HT1080 (cell line): ENCODE measurements at places on chromosomes 12 and 14. TPM values are rescaled to one million over a fixed set of nuclear protein-coding genes. Genes with fewer than 3 reads are reported as not detected.

DNA sequence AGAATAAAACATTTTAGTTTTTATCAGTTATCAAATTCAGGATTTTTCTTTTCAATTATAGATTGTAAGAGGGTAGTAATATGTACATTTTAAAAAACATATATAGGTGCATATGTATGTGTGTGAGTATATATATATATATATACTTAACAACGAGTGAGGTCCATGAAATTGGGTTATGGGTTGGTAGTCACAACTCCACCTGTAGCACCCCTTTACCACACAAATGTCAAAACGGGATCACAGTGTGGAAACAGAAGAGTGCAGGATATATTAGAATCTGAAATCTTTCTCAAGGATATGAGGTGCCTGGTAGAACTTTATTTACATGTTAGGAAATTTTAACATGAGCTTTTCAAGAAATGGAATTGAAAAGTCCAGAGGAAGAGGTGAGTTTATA, 31.3 kb downstream of the MIA2 start:
- DNase-seq, result peak; percentile 4

- peak; percentile 41 for DNase-seq
Observed at GRCh38 chr12:92764831-92765230, 62.0 kb downstream of the PLEKHG7 start.

DNA sequence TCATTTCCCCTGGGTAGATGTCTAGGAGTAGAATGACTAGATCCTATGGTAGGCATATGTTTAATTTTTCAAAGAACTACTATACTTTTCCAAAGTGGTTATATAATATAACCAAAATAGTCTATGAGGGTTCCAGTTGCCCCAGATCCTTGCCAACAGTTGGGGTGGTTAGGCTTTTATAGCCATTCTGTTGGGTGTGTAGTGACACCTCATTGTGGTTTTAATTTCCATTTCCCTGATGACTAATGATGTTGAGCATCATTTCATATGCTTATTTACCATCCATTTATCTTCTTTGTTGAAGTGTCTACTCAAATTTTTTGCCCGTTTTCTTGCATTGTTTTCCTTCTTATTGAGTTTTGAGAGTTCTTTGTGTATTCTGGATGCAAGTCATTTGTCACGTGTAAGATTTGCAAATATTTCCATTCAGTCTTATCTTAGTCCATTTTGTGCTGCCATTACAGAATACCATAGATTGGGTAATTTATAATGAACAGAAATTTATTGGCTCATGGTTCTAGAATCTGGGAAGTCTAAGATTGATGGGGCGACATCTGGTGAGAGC, 4.7 kb downstream of the SYNE2 start:
- peak; percentile 29 for DNase-seq

GRCh38 chr14:50874757-50875156, 2.9 kb downstream of the ABHD12B start:
- DNase-seq, result no peak

GRCh38 chr12:123149088-123149487, 1.8 kb downstream of the PITPNM2 start:
- DNase-seq, result no peak

GRCh38 chr12:6461401-6462233, 8.9 kb downstream of the VAMP1 start:
- DNase-seq, result peak; percentile 74

- no peak for DNase-seq
Observed at GRCh38 chr14:92653162-92653651, 95.2 kb downstream of the LGMN start.

- DNase-seq, result no peak
Observed at GRCh38 chr14:78074561-78074960, 95.6 kb upstream of the NRXN3 start.

GRCh38 chr12:2409656-2410265, 357.0 kb downstream of the CACNA1C start:
- no peak for DNase-seq

DNA sequence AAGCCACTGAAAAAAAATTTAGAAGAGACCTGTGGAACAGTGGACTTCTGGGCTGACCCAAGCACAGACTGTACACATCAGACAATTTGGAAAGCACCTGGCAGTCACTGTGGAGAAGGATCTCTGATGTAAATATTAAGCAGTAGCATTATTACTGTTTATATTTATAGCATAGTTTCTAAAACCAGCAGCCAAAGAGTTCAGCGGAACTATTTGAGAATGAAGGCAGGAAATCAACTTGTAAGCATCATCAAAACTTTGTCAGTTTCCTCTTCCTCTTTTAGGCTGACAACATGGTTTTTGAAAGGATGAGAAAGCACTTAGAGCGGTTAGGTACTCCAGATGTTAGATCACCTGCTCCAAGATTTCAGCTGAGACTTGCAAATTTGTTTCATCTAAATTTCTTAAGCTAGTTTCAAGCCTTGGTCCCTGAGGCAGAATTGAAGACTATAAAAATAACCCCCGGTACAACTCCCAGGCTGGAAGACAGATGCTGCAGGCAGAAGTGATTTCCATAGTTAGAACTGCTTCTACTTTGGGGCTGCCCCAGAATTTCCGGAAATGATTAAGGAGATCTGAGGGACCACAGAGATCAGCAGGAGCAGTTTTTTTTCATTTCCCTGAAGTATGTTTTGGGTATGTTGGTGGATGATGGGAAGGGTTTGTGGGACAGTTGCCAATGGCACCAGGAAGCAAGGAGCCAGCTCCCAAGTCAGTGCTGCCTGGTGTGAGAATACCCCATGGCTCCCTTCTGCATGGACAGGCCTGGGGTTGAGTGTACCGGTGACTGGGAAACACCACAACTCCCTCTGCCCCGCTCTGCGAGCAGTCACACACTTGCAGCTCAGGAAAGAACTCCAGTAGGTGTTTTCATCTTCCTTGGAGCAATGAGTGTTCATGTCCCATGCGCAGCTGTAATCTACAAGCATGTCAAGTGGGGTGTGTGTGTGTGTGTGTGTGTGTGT, 354.5 kb downstream of the NUAK1 start:
- DNase-seq, result peak; percentile 20

DNA sequence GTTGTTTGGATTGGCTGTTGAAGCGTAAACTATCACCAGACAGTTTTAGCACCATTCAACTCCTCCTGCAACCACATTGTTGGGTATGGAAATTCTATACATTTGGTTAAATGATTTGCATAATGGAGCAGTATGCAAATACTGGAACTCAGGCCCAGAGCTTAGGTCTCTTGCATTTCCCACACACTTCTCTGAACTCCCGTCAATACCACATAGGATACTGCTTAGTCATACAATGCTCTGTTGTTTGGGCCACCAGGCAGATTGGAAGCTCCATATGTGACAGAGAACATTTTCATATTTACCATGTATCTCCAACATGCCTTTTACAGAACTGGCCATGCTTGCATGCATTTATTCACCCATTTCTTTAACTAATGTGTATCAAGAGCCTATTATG, 78.0 kb downstream of the IFNG start:
- no peak for DNase-seq

GRCh38 chr12:132153501-132154340, 9.5 kb downstream of the NOC4L start:
- DNase-seq, result peak; percentile 52

DNA sequence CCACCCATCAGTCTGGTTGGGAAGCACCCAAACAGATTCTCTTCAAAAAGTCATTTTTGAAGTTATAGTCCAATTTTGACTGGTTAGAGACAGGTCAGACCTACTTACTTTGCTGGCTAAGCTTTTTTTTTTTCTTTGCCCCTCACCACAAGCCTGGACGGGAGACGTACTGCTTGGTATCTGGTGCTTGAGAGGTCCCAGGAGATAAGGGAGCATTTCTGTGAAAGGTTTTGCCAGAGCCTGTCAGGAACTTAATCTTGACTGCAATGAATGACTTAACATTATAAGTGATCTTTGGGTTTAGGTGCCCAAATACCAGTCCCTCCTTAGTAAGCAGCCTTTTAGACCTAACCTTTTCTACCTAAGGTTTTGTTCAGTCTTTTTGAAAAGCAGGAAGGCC, 6.3 kb downstream of the MTHFD1 start:
- DNase-seq, result no peak

DNA sequence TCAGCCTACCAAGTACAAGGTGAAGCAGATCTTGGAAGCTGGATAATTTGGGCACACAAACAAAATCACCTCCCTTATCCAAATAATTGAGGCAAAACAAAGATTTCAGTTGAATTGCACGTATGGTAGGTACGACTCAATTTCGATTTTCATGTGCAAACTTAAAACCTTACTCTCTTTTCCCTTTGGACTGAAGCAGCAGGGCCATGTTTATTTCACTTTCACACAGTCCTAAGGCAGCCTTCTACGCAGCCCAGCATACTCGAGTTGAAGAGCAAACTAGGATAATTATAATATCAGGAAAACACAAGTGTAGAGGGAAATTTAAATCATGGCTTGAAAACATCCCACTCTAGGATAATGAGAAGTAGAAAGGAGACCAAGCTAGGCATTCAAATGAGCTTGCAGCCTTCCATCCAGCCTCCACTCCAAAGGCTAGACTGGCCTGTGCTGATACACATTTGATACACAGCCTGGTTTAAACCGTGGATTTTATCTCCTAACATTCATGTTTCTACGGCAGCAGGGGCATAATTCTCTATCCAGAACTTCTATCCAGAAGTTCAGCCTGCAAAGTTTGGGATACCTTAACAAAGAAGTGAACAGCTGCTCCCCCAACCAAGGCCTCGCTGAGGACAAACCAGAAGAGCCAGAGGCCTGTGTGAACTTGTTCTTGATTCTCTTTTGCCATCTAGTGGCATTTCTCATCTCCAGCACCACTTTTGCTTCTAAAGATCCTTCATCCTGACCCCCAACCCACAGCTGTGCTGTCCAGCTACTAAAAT, 2.4 kb upstream of the RNASE7 start:
- peak; percentile 67 for DNase-seq

COL2A1 gene
- total RNA-seq, result 0.02 and 0.07 TPM in 2 replicates

ESPL1 gene
- 16.8 and 20.0 TPM in 2 replicates for total RNA-seq

CEBPE gene
- total RNA-seq, result 0.13 TPM in 1 of 2 replicates, not detected in the other

IFI27 gene
- 6.2 and 8.4 TPM in 2 replicates for total RNA-seq

RPL10L gene
- total RNA-seq, result not detected in 2 replicates

ANG gene
- 0.33 and 0.77 TPM in 2 replicates for total RNA-seq

DLGAP5 gene
- total RNA-seq, result 42.8 and 53.6 TPM in 2 replicates

CMAS gene
- total RNA-seq, result 29.0 and 38.5 TPM in 2 replicates

CMTM5 gene
- total RNA-seq, result 0.10 TPM in 1 of 2 replicates, not detected in the other
